ENCODE measurements at places on chromosomes 2 and 18.

DNA sequence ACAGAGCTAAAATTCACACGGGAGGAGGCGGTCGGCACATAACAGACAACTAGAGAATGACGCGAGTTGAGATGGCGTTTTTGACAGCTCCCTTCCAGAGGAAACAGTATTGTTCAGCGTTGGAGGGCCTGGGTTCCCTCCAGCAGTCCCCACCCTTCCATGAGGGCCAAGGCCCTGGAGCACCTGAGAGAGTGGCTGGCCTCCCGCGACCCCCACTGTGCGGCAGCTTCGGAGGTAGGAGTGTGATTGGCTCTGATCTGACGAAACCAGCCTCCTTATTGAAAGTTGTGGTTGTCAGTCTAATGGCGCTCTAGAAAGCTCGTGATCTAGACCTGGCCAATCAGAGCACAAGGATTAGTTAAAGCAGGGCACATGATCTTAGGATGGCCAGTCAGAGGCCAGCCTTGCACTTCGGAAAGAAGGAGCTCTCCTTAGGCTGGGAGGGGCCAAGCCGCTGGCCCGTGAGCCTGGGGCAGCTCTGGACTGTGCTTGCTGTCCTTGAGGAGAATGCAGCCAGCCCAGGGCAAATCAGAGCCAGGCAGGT lies 104.5 kb upstream of the CELF4 start:
- DNase-seq, result no peak

DNA sequence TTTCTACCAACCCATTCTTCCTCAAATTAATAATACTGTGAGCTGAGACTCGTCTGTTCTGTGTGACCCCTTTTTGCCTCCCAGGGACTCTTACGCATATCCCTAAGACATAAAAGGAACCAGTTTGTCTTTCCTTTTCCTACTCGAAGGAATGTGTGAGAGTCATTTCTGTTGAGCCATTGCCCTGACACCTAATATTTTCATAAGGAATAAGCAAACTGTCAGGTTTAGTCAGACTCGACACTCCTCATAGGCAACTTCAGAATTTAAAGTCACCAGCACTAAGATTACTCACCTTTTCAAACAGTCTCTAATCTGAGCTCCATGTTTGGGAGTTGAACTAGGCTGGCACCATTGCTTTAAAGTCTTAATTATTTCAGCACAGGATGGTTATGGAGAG lies 305.5 kb downstream of the IKZF2 start:
- no peak for DNase-seq

DNA sequence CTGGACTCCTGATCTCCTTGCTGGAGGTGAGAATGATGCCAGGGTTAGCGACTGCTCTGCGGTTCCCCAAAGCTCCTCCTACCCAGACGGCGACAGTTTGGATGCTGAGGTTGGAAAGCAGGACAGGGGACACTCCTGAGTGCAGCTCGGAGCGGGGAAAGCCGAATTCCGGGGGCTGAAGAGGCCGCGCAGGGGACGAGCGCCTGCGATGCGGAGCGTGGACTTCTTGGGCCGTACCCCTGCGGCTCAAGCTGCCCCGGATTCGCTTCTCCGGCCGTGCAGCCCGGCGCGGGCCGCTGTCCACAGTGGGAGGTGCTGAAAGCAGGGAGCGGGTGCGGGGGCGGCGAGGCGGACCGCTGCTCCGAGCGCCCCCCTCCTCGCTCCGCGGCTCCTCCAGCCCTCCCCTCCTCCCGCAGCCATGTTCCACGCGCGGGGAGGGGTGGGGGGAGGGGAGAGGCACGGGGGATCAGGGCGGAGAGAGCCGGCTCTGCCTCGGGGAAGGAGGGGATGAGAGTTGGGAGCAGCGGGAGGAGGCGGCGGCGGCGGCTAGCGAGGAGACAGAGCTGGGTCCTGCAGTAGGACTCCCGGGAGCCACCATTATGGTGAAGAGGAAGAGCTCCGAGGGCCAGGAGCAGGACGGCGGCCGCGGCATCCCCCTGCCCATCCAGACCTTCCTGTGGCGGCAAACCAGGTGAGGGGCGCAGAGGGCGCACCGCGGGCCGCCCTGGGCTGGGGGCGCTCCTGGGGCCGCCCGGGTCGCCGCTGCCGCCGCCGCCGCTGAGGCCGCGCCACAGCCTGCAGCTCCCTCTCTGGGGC lies at the start of gene UNC80:
TSS of gene UNC80 (plus strand) at position 359 of the 816 bp plus-strand sequence. CDS start at position 600, 241 bp downstream.
- DNase-seq, result peak; percentile 21

DNA sequence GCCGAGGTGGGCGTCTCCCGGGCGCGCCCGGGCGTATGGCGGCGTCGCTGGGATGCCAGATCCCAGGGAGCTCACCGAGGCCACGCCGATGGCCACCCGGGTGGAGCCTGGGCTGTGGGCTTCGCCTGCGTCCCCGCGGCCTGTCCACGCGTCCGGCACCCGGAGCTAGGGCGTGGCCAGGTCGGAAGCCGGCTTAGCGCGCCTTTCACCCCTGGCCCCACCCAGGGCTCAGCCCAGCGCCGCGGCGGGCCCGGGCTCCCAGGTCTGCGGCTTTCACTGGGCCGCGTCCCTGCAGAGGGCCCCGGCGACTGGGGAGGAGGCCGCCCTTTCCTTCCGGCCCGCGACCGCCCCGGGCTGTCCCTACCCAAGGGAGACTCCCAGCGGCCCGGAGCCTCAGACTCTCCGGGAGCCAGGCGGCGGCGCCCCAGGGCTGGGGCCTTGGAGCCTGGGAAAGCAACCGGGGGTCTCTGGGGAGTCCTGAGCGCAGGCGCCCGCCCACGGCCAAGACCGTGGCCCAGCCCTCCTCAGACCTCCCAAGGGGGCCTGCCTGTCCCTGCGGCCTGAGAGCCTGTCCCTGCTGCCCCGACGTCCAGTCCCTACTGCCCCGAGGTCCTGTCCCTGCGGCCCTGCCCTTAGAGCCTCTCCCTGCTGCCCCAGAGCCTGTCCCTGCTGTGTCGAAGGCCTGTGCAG lies 36.3 kb upstream of the ITM2C start:
- peak; percentile 61 for DNase-seq

DNA sequence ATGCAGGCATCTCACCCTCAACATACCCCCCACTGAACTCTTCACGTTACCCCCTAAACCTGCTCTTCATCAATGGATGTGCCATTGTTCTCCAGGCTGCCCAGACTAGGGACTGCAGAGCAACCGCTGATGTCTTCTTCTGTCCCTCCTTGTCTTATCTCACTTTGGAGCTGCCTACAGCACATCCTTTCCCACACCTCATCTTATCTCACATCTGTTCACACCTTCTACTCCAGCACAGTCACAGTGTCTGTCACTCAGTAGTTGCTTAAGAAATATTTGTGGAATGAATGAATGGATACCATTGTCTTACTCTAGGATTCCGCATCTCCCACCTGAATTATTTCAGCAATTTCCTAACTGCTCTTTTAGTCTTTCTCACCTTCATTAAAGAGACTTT lies 144.5 kb downstream of the ANTXR1 start:
- no peak for DNase-seq

Data from stimulated activated CD4-positive, alpha-beta T cell treated with anti-CD3 and anti-CD28 coated beads, Interleukin-15, amount 100 ng/mL, for 24 hours (primary cell).